ENCODE measurements at places on chromosomes 5 and 9. TPM values are rescaled to one million over a fixed set of nuclear protein-coding genes. Genes with fewer than 3 reads are reported as not detected.

Gene AJM1
- total RNA-seq, result 2.9 TPM

Gene SH3GL2
- under 0.01 TPM for total RNA-seq

Gene SETX
- 37.3 TPM for total RNA-seq

Gene CYLC2
- not detected for total RNA-seq

Gene DNAJC21
- 23.2 TPM for total RNA-seq

Gene MED27
- total RNA-seq, result 39.8 TPM

Gene RNF180
- total RNA-seq, result 2.9 TPM

Gene TMOD1
- total RNA-seq, result not detected

Gene TPPP
- 0.94 TPM for total RNA-seq

Gene ADGRD2
- 0.50 TPM for total RNA-seq

Gene GOLPH3
- total RNA-seq, result 67.7 TPM

Gene OSMR
- 111 TPM for total RNA-seq

Gene PCDHA13
- total RNA-seq, result 0.43 TPM

Gene FST
- 507 TPM for total RNA-seq

Gene C9orf153
- 0.33 TPM for total RNA-seq

Gene INVS
- 22.8 TPM for total RNA-seq

Gene IFNK
- total RNA-seq, result not detected

Gene SRP19
- total RNA-seq, result 31.8 TPM

Gene CENPH
- total RNA-seq, result 3.3 TPM

Gene TRIP13
- total RNA-seq, result 13.4 TPM

Gene TOPORS
- 16.2 TPM for total RNA-seq

Gene CATSPER3
- not detected for total RNA-seq

Gene FOXD4
- total RNA-seq, result not detected

Gene LHX6
- 4.5 TPM for total RNA-seq

Gene CCNJL
- 16.4 TPM for total RNA-seq

Gene TRIM7
- total RNA-seq, result 6.3 TPM

Gene CCL27
- not detected for total RNA-seq

Gene IRF1
- 5.3 TPM for total RNA-seq

Gene CAMK4
- total RNA-seq, result 9.1 TPM

Gene IDNK
- 2.3 TPM for total RNA-seq

Gene FNBP1
- 11.5 TPM for total RNA-seq

Gene FBXL7
- total RNA-seq, result 2.4 TPM

Gene ADAMTSL2
- not detected for total RNA-seq

Gene ZCCHC7
- total RNA-seq, result 33.8 TPM
